ENCODE measurements at places on chromosomes 2 and 18.

DNA sequence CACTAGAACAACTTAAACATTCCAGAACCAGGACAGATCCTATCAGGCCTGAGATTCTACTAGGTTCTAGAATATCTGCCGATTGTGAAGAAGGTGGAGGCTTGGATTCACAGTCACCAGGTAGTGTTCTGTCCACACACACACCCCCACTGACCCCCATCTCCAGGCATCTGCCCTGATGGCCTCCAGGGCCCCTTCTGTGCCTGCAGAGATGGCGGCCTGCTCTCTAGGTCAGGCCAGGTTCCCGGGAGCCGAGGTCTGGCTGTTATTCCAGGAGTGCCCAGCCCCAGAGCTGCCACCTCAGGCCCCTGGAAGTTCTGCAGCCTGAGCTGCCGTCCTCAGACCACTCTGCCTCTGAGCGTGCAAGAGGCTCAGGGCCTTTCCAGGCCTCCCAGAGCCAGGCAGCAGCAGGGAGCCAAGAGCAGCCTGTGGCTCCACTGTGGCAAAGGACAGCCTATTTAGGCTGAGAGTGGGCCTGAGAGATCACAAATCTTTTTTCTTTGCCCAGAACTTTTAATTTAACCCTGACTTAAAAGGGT lies 96.2 kb upstream of the ASAP2 start:
- DNase-seq, result no peak

DNA sequence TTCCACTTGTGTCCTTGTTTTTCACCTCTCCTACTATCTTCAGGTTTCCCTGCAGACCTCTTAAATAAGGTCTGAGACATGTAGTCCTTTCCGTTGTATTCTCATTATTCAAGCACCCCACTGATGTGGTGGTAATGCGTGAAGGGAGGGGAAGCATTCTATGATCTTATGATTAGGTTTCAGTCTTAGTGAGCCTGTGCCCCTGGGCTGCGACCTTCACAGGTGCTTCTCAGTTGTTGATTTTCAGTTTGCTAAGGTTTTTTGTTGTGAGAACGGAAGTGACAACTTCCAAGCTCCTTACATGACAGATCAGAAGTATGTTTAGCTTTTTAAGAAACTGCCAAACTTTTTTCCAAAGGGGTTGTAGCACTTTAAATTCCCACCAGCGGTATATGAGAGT lies 41.3 kb downstream of the VPS54 start:
- DNase-seq, result no peak

DNA sequence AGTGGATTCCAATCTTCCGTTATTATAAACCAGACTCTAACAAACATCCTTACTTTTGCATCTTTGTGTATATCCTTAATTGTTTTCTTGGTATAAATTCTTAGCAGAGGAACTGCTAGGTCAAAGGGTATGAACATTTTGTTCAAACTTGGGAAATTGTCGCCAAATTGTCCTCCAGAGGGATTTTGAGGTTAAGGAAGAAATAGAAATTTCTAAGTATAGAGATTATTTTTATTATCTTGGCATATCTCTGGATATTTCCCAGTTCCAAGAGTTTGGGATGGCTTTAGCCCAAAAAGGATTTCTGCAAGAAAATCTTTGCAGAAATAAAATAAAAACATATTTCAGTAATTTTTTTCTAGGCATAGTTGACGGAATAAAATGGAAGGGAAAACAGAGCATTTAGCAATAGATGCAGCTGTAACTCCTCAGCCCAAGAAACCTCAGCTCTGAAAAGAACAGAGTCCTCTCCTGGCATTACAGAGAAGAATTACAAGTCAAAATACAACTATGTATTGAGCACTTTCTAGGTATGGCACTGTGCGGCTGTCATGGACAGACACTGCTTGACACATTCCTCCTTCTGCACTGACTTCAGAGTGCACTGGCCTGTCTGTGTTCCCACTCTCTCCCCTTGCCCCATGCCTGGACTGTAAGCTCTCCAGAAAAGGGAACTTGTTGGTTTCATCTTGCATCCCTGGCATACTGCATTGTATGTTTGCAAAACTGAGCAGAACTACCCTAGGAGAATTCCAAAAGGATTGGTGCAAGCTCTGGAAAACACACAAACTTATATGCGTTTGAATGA lies 117.3 kb upstream of the STON1 start:
- DNase-seq, result no peak

DNA sequence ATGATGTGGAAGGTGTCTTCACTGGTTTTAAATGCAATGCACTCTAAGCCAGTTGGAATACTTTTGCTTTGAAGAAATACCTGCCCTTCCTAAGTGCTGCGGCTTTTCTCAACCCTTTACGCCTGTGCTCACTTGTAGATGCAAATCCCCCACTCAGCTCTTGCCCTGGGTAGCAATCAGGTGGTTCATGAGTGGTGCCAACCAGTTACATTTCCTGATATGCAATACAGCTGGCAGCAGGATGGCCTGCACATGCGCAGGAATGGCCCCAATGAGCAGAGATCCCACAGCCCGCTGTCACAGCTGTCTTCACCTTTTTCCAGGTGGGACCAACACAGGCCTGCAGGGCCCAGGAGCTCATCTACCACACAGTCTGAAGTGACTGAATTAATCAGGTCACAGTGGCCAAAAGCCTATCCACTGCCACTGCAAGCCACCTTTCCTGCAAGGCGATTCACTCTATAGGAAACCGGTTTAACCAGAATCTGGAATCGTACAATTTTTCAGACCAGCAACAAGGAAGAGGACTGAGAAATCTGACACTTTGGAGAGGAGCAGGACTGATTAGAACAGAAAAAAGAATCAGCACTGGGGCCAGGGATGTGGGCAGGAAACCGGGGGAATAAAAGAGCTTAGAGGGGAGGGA lies 247.8 kb downstream of the MYT1L start:
- DNase-seq, result no peak

GRCh38 chr2:172513935-172514586 lies 41.8 kb upstream of the PDK1 start:
- DNase-seq, result no peak

DNA sequence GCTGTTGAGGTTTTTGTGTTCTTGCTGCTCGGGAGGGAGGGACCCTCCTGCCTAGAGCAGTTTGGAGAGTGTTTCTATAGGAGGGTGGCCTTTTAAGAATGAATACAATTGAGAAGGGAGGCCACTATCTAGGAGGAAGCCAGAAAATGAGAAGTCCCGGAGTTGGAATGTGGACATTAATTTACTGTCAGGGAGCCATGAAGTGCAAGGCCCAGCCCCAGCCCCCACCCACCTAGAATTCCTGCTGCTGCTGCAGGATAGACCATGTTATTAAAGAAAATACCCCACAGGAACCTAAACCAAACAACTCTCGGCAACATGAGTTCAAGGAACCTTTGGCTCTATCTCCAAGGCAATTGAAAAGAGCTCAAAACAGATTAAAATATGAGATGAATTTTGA lies 46.0 kb downstream of the ZBTB7C start:
- no peak for DNase-seq

All from amniotic epithelial cell (primary cell).